ENCODE measurements at places on chromosomes 2 and 18.
A peak's percentile ranks its signal among the peaks of the same experiment; 100 is the strongest.

DNA sequence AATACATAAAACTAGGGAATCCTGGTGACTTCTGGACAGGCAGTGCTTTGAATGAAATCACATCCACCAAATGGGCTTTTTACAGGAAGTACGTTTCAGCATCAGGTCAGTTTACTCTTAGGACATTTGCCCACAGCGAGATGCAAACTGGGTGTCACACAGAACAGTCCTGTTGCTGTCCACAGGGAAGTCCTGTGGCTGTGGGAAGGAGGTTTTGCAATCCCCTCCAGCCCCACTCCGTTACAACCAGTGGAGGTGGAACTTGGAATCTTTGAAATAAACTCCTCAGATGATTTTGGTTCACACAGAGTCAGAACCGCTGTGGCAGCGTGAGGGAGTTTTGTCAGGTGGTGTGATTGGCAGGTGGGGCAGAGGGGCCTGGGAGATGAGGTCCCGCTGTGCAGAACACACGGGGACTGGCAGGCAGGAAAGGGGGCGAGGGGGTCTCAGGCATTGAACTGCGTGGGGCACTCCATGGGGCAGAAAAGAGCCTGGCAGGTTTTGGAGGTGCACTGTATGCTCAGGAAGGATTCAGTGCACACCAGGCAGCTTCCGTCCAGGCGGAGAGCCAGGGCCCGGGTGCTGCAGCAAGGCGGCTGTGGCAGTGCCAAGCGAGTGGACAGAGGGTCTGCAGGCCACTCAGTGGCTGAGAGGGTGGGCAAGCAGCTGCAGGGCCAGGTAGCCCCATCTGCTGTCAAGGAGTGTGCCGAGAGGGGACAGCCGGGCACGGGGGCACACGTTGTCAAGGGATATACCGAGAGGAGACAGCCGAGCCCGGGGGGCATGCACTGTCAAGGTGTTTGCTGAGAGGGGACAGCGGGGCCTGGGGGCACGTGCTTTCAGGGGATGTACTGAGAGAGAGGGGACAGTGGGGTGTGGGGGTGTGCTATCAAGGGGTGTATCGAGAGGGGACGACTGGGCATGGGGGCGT is 148.7 kb downstream of the LDLRAD4 start:
- no peak for DNase-seq

GRCh38 chr18:22796113-22796512 is 137.0 kb upstream of the RBBP8 start:
- no peak for DNase-seq

GRCh38 chr2:215145611-215146010 is 7.2 kb upstream of the ABCA12 start:
- no peak for DNase-seq

- no peak for DNase-seq
Observed at GRCh38 chr2:109410039-109410815, 203.5 kb downstream of the SEPTIN10 start.

GRCh38 chr2:124776332-124776731 is 751.2 kb downstream of the CNTNAP5 start:
- DNase-seq, result no peak

DNA sequence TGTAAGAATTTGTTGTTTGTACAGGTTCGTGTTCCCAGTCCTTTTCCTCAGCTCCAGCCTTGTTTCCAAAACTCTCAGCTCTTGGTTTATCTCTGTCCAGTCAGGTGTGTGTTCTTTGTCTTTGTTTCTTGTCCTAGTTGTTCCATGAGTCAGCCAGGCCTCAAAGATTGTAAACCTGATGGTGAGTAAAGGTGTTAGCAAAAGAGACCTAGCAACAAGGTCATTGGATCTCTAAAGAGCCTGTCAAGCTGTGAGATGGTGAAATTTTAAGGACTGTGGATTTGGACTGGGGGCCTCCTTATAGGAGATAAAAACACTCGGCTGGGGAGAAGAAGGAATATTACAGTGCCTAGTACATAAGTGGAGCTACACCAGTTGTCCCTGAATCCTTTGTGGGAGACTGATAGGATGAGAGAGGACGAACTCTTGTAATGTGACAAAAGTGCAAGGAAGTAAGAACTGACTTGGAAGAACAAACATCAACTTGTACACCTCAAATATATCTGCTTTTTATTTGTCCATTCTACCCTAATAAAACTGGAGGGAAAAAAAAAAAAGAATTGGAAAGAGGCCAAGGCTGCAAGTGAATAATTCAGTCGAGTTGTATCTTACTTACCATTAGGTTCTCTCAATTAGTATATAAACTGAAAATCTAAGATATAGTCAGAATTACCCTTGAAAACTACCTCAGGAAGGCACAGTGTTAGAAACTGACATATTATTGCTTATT is 37.2 kb downstream of the ITGA6 start:
- no peak for DNase-seq

- DNase-seq, result peak; percentile 24
Observed at GRCh38 chr2:71071681-71072398, 3.4 kb downstream of the NAGK start.

- no peak for DNase-seq
Observed at GRCh38 chr2:25825238-25825637, 53.0 kb downstream of the ASXL2 start.

GRCh38 chr2:43226955-43227829 is 786 bp upstream of the ZFP36L2 start:
- DNase-seq, result peak; percentile 43

DNA sequence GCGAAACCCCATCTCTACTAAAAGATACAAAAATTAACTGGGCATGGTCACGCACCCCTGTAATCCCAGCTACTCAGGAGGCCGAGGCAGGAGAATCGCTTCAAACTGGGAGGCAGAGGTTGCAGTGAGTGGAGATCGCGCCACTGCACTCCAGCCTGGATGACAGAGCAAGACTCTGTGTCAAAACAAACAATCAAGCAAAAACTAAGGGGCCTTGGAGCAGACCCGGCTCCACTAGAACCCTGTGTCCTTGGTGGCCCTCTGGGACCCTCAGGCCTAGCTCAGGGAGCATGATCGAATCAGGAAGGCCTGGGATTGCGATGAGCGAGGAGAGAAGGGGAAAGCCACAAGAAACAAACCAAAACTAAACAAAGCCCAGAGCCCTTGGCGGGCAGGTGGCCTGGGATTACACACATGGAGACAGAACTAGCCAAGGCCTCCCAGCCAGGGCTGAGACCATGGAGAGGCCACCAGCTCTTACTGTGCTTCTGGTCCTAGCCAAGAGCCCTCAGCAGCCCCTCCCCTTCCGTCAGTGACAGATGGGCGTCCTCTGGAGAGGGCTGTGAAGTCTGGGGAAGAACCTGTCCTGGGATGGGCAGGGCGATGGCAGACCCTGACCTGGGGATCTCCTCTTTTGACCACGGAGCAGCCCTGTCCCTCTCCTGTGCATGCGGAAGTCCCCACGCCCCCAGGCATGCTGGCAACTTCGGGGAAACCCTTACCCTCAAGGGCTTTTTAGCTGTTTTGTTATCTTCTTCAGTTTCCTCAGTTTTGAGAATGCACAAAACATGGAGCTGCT is 27.4 kb upstream of the CATIP start:
- no peak for DNase-seq

- no peak for DNase-seq
Observed at GRCh38 chr2:222391743-222392285, 32.5 kb upstream of the SGPP2 start.

DNA sequence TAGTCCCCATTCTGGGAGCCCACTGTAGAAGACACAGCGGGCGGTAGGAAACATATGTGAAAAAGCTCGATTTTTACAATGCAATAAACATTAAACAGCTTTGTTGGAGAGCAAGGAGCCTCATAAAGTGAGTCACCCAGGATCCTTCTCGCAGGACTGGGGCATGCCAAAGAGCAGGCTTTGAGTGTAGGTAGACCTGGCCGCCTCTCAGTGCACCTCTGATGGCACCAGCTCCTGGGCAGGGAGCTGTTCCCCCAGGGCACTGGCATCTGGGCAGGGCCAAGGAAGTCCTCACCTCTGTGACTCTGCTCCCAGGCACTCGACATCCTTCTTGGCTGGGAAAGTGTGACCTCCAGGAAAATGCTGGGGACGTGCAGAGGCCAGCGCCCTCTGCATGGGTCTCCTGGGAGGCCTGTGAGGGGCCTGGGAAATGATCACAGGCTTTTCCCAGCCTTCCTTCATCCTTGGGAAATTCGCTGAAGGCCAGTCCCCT is 94.2 kb downstream of the POLR1A start:
- no peak for DNase-seq

DNA sequence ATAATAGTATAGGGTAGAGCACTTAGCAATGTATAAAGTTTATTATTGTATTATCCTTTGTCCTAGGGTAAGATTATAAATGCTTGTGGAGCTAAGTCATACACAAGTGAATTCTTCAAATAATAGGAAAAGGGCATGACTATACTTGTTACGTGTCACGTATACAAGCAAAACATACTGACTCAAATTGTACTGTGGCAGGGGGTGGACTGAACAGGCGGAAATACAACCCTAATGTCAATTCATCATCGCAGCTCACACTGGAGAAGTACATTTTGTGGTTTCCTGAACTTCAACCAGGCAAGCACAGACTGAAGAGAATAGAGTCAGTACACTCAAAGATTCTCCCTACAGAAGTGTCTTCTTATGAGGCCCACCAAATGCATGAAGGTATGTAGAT is 201.0 kb downstream of the MBD2 start:
- no peak for DNase-seq

- no peak for DNase-seq
Observed at GRCh38 chr18:47679864-47680263, 250.6 kb downstream of the SMAD2 start.

DNA sequence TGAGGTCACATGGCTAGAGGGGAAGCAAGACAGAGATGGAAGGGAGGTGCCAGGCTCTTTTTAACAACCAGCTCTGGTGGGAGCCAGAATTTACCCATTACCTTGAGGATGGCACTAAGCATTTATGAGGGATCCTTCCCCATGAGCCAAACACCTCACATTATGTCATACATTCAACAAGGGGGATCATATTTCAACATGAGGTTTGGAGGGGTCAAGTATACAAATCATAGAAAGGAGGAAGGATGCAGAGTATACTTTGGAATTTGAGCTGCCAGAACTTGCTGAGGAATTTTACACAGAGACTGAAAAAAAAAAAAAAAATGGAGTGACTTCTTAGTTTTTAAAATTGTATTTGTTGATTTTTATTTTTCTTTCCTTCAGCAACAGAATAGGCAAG is 891.4 kb downstream of the CCDC85A start:
- DNase-seq, result no peak

- no peak for DNase-seq
Observed at GRCh38 chr2:204974487-204974886, 429.2 kb downstream of the PARD3B start.

DNA sequence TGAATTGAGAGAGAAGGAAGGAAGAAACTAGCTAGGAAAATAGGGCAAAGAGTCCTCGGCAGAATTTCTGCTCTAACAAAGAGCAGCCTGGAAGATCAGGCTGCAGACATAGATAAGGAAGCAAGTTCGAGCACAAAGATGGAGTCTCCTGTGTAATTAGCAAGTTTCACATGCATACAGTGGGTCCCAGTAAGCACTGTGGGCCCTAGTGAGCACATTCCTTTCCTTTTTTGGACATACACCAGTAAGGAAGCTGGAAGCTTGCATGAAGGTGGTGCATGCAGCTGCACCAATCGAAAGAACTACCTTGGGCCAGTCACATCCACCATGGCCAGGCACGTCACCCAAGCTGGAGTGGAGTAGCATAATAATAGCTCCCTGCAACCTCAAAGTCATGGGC is 109.7 kb downstream of the NOL4 start:
- no peak for DNase-seq
